Hematopoietic multipotent progenitor cell treated with erythropoietin and hydrocortisone succinate and interleukin-3 and kit ligand, for 8 days (in vitro differentiated cells): ENCODE measurements at places on chromosomes 11 and 22.

DNA sequence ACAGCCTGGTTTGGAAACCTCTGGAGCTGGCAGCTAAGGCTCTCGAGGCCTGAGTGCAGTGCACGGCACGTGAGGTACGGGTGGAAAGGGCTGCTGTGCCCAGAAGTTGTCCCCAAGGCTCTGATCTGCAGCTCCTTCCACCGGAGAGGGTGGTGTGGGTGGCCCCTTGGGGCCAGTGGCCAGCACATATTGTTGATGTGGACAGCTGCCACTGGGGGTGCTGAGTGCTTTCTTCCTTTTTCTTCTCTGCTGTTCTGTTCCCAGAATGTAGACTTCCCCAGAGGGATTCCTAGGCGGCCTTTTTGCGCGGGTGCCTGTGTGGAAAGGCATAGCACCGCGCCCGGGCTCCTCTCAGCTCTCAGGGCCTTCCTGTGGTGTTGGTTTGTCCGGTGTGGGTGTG lies 1476.5 kb downstream of the TBC1D22A start:
- DNase-seq = no peak

DNA sequence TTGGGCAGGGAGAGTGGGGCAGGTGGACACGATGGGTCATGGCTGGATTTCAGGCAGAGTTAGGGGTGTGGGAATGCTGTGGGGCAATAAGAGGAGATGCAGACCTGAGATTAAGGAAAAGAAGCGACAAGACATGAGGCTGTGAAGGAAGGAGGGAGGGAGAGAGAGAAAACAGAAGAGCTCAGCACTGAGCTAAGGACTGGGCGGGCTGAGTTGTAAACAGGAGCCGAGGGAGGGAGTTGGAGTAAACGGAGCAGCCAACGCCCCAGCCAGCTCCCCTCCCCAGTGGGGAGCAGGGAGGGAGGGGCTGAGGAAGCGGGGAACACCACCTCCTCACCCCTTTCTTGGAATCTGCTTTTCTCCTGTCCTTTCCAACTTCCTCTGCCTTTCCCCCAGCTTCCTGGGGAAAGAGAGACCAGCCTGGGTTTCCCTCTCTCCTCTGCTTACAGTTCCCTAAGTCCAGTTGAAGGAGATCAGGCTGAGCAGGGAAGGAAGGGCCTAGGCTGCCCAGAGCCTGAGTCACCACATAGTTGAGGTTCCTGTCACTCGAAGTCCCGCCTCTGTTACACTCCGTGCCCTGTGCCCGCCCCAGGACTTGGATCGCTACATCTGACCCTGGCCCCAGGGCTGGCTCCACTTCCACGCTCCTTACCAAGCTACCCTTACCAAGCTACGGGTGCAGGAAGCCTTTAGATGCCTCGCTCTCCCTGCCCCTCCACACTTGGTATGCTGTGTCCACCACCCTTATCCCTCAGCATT lies 6.7 kb upstream of the AHNAK start:
- DNase-seq = peak; percentile 85

- DNase-seq = no peak
These were observed 251.1 kb downstream of the NXPE2 start for GRCh38 chr11:114929351-114930000.

GRCh38 chr11:22786475-22786874 lies 43.1 kb downstream of the SVIP start:
- no peak for DNase-seq

DNA sequence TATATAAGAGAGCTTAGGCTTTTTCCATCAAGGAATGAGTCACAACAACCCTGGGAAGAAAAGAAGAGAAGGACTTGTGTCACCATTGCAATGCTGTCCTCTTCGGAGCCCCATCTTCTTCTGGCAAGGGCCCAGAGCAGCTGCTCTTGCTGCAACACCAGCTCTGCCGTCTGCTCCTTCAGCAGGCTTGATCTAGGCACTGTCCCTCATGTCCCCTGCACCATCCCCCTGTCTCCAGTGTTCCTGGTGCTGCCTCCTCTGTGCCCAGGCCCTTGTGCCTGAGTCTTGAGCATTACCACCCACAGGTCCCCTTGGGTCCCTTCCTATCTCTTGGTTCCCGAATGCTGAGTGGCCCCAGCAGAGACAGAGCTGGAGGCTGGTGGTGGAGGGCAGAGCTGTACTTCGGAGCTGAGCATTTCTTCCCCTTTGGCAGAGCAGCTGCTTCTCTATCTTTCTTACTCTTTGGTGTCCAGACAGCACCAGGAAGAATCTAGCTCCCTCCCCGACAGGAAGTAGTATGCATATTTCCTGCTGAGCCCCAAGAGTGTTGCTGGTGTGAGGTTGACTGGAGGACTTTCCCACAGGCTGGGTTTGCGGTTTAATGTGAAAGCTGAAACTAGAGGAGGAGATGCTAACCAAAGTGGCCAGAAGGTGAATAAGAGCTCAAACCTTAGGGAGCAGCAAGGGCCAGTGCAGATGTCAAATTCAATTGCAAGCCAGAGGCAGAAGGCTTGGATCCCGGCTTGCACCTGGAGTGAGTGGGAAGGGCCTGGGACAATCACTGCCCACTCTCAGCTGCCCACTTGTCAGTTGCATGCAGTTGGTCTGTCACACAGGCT lies 27.8 kb downstream of the WEE1 start:
- DNase-seq = peak; percentile 54

- DNase-seq = no peak
These were observed 5.3 kb downstream of the CD44 start for GRCh38 chr11:35144136-35144741.

DNA sequence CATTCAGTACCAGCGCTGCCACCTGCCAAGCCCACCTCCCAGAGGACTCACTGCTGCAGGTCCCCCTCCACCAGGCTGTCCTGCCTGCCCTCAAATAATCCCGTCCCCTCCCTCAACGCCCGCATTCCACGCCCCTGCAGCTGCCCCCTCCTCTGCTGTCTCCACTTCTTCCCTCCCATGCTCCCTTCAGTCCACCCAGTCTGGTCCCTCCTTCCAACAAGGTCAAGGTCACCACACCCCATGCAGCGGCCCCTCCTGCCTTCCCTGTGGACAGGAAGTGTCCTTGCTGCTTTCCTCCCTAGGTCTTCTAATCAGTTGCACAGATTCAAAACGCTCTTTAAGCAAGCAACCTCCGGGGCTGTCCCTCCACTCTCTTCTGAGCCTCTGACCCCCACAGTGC lies 12.1 kb downstream of the MACROD1 start:
- DNase-seq = no peak

DNA sequence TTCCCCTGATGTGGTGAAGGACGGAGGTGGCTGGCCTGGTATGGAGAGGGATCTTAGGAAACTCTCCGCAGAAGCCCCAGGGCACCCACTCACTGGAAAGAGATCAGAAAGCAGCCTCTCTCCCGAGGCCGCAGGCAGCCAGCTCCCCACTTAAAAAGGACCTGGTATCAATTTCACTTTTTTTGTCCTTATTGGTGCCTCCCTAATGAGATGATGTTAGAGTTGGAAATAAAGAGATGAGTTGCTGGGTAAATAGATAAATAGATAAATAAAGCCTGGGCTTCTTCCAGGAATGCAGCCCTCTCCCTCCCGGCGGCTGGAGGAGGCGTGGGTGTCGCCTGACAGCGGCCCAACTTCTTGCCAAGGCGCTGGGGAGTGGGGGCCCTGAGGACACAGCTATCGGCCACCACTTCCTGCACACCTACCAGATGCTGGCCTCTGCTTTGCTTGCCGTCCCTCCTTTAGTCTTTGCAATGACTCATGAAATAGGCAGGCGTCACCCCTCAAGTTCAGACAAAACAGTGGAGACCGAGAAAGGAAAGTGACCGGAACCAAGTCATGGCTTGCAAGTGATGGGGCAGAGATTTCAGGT lies 42.9 kb downstream of the LINC01488 start:
- DNase-seq = no peak

DNA sequence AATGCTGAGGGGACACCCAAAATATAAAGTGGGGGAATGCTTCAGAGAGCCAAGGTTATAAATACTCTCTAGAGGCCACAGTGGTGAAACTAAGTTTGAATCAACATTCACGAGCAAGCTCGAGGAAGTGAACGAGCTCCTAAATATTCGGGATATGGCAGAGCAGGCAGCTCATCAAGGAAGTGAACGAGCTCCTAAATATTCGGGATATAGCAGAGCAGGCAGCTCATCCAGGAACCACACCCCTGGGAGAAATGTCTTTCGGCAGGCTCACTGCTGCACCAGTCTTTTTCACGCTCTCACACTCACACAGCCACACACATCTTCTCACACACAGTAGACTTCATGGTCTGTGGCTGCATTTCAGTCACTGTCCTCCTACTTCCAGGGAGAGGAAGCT lies 787.5 kb downstream of the OPCML start:
- no peak for DNase-seq

- no peak for DNase-seq
These were observed 108.7 kb upstream of the SNX19 start for GRCh38 chr11:131025020-131025419.

- no peak for DNase-seq
These were observed 66.7 kb downstream of the PACS1 start for GRCh38 chr11:66136752-66137123.

DNA sequence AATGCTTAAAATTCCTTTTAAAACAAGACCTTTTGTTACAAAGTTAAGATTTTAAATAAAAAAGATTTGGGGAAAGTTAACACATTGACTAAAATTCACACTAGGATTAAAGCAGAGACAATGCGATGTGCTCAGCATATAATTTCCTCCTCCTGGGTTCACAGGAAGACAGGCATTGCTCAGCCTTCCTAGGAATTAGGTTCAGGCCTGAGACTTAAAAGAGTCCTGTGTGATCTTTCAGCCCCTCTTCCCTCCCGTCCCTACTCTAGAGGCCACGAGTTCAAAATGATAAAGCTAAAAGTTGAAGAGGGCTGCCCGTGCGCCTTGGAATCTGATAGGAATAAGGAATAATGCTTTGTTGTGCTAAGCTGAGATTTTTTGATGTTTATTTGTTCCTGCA lies 218.6 kb downstream of the KIRREL3 start:
- no peak for DNase-seq
